ENCODE measurements at places on chromosomes 1 and 21.
A peak's percentile ranks its signal among the peaks of the same experiment; 100 is the strongest.

GRCh38 chr1:31955917-31956736, 18.0 kb upstream of the PTP4A2 start:
- DNase-seq = peak; percentile 90

- no peak for DNase-seq
Observed at GRCh38 chr1:231040800-231041718, 1.0 kb upstream of the FAM89A start.

DNA sequence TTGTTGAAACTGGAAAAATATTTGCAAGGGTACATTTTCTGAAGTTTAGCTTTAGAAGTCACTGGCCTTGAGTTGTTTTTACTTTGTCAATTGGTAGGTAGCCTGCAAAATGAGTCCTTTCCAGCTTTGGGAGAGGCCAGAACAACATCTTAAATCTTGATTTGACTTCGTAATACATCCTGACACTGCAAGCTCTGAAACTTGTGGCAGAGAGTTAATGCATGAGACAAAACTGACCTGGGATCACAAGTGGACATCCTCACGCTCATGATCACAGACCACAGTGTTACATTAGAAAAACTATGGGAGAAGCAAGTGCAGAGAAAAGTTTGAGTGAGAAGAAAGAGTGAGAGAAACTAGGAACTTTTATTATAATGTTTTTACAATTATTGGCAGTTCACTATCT, 550.9 kb downstream of the USP25 start:
- no peak for DNase-seq

- no peak for DNase-seq
Observed at GRCh38 chr1:67752306-67752705, 67.3 kb downstream of the GADD45A start.

GRCh38 chr1:3779912-3780416, 7.4 kb downstream of the SMIM1 start:
- no peak for DNase-seq

All from activated CD4-positive, alpha-beta T cell treated with anti-CD3 and anti-CD28 coated beads, Interleukin-2, amount 50 U/mL, for 48 hours (primary cell).